Activated CD4-positive, alpha-beta T cell treated with anti-CD3 and anti-CD28 coated beads, Interleukin-2, Interleukin-6, amounts not matched to agents 100 ng/mL and 50 ng/mL, durations not matched to agents 16 hours and 8 hours (primary cell): ENCODE measurements at places on chromosomes 12 and 14.

DNA sequence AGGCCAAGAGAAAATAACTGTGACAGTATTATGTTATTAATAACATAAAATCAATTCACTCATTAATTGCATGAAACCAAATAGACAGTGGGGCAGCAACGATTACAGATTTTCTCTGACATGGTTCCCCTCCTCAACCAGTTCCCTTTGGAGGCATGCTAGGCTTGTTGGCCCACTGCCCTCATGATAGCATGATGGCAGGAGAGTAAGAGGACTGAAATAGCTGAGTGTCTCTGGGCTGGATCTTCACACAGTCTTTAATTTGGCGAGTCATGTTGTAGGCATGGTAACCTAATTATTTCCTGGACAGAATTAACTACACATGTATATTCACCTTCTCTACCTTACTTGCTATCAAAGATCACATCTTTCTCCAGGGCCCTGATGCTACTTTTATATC lies 266.2 kb upstream of the PELI2 start:
- DNase-seq = no peak

GRCh38 chr12:22494319-22494718 lies 50.0 kb downstream of the C2CD5 start:
- no peak for DNase-seq

- no peak for DNase-seq
These were observed 4.3 kb downstream of the CCNT1 start for GRCh38 chr12:48712209-48712608.

- DNase-seq = no peak
These were observed 48.5 kb downstream of the CDC42BPB start for GRCh38 chr14:103008768-103009357.

- peak; percentile 9 for DNase-seq
These were observed 52.9 kb downstream of the ANO6 start for GRCh38 chr12:45268672-45269411.

GRCh38 chr14:45253754-45254310 lies 830 bp upstream of the MIS18BP1 start:
- no peak for DNase-seq

DNA sequence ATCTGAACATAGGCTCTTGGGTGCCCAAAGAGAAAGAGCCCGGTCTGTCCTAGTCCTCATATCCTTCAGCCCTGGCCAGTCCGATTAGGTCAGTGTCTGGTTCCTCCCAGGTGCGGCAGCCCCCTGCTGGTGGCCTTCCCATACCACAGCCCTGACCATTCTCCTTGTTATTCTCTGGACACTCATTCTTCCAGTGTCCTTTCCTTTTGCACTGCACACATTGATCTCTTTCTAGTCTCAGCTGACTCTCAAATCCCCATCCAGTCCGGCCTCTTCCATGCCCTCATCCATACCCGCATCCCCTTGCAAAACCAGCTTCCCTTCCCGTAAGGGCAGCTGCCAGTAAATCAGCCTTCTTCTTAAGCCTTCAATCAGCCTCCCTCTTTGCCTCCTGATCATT lies 1316.3 kb downstream of the TMEM121 start:
- no peak for DNase-seq

GRCh38 chr12:130347588-130347987 lies 9.9 kb downstream of the PIWIL1 start:
- DNase-seq = no peak

- DNase-seq = no peak
These were observed 58.3 kb downstream of the ANAPC7 start for GRCh38 chr12:110345176-110345661.

GRCh38 chr12:92457458-92458180 lies 245.2 kb upstream of the PLEKHG7 start:
- no peak for DNase-seq

GRCh38 chr12:24778486-24779304 lies 170.2 kb downstream of the BCAT1 start:
- DNase-seq = peak; percentile 59

- no peak for DNase-seq
These were observed 392.8 kb downstream of the SOX5 start for GRCh38 chr12:23556661-23557060.

DNA sequence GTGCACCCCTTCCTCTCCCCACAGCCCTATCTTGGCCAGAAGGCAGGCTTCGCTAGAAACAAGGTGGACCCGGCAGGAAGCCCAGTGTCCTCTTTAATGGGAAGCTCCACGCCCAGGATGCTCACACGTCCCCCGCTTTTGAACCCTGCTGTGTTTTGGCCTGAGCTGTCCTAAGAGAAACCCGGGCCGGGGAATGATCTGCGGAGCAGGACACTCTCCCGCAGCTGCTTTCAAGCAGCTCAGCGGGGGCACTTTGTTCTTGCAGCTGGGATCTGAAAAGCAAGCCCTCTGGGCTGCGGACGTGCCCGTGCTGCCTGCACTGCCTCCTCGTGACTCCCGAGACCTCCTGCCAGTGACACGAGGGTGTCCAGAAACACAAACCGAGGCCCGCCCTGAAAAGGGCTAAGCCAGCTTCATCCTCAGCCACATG lies 30.0 kb downstream of the SCARB1 start:
- no peak for DNase-seq
